ENCODE measurements at places on chromosomes 16 and 17. TPM values are rescaled to one million over a fixed set of nuclear protein-coding genes. Genes with fewer than 3 reads are reported as not detected.

The UMOD gene
- total RNA-seq: not detected

DNA sequence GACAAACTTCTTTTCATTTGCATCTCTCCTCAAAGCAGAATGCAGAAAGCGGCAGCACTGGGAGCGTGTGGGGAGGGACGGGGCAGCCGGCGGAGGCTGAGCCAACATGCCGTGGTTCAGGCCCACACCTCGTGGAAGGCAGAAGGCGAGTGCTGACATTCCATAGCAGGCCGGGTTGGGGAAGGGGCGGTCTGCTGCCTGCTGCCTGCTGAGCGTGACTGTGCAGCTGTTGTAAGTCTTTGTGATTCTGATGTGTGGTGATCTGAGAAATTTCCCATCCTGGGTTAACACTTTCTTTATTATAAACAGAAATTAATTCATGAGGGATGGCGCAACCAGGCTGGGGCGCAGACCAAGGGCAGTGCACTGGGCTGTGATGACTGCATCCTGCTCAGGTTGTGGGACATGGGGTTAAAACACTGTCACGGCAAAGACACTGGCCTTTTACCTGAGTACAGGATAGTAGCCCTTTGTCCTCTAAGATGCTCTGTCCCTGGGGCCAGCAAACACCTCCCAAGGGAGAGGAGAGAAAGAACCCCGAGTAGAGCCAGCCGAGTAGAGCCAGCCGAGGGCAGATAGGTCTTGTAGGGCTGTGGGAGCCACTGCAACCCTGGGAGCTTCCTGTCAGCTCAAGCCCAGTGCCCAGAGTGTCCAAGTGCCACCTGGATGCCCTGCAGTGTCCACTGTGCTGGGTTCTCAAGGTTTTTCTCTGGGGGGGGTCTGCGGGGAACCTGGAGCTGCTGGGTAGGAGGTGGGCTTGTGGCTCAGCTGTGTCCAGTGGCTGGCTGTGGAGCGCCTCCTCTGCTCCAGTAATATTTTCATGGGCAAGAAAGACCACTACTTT is 8.8 kb upstream of the DNASE1 start:
- no peak for ATAC-seq

GRCh38 chr16:1543085-1543896 is 9.8 kb downstream of the TMEM204 start:
- peak; percentile 93 for ATAC-seq

The LRRC37A gene
- 1.8 TPM for total RNA-seq

DNA sequence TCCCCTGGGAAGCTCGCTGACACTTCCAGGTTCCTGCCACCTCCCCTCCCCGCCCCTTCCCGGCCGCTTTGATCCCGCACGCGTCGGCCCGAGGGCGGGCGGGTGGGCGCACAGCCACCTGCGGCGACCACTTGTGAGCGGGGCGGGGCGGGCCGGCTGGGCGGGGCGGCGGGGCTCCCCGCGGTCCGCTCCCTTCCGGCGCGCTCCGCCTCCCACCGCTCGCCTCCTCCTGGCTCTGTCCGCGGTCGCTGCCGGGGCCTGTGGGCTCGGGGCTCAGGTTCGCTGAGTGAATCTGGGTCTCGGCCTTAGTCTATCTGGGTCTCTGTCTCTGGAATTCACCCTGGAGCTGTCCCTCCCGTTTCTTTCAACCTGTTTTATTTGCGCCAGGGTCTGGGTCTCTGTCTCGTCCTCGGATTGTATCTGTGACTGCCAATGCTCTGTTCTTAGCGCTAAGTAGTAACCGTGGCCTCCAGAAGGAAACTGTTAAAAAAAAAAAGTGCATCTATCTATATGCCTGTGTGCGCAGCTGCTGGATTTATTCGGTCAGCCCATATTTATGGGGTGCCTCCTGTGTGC is 2.7 kb upstream of the HES7 start:
- peak; percentile 63 for ATAC-seq

The SLX1A gene
- 34.1 TPM for total RNA-seq

DNA sequence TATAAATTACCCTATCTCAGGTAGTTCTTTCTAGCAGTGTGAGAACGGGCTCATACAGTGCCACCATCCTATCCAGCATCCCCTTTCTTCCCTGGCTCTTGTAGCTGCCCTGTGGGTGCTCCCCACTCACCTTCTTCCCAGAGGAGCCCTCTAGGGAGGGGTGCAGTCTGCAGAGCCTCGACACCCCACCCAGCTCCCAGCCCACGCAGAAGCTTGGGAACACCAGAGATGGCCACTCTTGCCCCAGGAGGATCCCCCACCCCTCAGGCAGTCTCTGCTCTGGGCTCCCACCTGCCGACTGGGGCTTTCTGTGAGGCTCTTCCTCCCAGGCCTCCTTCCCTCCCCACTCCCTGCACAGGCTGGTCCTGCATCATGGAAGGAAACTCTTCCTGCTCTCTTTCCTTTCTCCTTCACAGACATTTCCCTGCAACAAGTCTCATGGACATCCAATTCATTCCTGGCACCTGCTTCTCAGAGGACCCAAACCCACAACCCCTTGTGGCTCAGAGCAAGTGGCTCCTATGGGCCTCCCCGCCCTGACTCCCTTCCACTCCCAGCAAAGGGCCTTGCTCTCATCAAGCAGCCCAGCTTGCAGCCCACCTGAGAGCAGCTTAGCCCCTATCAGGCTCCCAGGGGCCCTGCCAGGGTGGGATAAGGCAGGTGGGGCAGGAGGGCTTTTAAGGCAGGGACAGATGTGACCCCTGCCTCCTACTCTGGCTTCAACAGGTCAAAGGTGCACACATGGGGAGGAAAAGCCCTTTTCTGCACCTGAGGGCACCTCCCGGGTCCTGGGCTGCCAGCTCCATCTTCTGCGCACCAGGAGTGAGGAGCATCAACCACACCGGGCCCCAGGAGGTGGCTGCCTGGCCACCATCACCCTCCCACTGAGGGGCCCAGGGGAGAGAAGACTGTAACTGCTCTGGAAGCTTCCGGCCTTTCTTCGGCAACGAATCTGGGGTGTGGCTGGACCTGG is 263.8 kb upstream of the TNRC6C start:
- ATAC-seq: no peak

DNA sequence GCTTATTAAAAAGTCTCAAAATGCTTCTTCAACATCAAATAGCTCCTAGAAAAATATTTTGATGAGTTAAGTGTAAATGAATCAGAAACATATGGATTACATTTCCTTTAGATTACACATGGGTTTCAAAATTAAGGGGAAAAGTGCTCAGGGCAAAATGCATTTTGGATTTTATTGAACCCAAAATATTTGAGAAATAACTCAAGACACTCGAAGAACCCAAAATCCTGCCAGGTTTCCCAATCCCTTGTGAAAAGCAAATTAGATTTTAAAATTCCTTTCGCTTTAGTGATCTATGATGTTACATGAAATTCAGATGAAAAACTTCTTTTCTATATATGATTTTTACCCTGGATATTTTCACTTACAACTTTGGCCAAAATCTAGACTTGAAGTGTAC is 847.4 kb upstream of the SOX9 start:
- ATAC-seq: no peak

The HBM gene
- total RNA-seq: not detected

The RGS9 gene
- total RNA-seq: 5.1 TPM

The CIITA gene
- 64.2 TPM for total RNA-seq

- no peak for ATAC-seq
Observed at GRCh38 chr16:28067604-28068379, 4.3 kb upstream of the GSG1L start.

DNA sequence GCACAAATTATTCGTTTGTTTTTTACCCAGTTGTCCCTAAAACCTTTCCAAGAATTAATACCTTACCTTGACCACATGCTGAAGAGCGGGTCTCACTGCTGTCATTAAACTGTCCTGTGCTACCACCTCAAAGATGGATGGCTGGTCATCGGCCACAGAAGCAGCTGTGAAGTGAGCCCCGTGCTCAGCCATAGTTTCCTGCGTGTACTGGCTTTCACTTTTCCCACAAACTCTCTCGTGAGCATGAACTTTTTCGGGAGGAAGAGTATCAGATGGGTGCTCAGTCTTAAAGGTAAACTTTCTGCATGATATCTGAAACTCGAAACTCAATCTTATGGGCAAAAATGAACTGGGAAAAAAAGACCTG is 558 bp downstream of the PEX12 start:
- ATAC-seq: no peak

Data from activated T-helper 17 cell treated with anti-CD3 and anti-CD28 coated beads, Interleukin-2, amount 50 U/mL, for 72 hours (primary cell).